Chondrocyte (in vitro differentiated cells): ENCODE measurements at places on chromosomes 1 and 21.

DNA sequence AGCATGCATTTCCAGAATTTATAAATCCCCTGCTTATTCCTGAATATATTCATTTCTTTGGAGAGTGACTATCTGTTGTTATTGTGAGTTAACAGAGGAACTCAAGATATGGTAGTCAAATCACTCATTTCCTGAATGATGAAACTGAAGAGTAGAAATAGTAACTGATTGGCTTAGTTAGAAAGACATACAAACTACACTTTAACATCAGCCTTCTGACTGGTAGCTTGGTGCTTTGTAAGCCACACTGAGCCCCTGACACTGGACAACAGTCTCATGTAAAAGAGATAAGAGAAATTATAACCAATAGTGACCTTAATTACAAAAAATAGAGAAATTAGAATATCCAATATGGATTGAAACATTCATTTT is 4.8 kb downstream of the GBP7 start:
- no peak for DNase-seq

- no peak for DNase-seq
These were observed 11.2 kb downstream of the TNFRSF1B start for GRCh38 chr1:12177999-12178441.

DNA sequence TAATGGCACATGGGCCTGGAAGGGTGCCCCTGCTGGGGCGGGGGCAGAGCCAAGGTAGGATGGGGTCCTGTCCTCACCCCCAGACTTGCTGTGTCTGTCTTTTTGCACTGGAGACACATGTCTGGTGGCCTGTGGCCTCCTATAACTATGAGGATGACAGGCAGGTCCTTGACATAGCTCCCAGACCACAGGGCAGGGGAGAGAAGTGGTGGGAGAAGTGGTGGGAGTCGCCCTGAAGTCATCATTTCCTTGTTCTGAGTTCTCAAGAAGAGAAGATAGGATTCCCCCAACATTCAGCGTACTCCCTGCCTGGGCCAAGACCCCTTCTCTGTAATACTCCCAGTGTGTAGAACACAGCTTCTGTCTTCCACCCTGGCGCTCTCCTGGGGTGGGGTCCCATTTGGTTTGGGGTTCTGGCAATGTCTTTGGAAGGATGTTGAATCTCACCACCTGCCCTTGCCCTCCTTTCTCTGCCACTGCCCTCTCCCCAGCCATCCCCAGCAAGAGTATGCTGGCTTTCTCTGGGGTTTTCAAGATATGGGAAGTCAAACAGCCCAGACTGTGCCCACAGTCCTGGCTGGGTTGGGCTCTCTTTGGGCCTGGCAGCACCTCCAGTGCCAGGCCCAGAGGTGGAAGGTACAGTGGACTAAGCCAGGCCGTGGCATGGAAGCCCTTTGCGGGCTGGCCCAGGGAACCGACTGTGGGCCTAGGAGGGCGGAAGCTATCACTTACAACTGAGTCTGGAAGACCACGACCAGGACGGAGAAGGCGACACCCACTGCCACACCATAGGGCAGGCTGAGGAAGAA is 19.4 kb downstream of the SLC26A9 start:
- peak; percentile 66 for DNase-seq

- peak; percentile 51 for DNase-seq
These were observed 20.6 kb downstream of the QSOX1 start for GRCh38 chr1:180175291-180175690.

GRCh38 chr1:246856371-246856770 is 75.4 kb downstream of the AHCTF1 start:
- DNase-seq = no peak

GRCh38 chr1:86429835-86430234 is 5.9 kb downstream of the CLCA2 start:
- DNase-seq = no peak
